ENCODE measurements at places on chromosomes 11 and 22.

- no peak for DNase-seq
These were observed 622.1 kb downstream of the OPCML start for GRCh38 chr11:132910011-132910760.

DNA sequence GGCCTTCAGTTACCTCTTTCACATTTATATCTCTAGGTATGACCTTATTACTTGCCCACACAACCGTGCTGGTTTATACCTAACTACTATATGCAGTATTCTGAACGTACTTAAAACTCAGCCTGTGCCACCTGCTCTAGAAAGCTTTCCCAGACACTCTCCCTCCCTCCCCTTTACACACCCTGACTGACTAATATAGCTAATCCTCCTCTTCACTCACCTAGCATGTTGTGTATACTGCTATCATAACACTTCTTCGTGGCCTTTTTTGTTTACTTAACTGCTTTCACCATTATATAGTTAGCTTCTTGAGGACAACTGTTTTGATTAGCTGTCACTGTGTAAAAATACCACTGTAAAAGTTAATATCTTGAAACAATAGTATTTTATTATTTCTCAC is 23.5 kb downstream of the RNF214 start:
- DNase-seq, result no peak

GRCh38 chr22:32281072-32281471 is 25.9 kb upstream of the SLC5A4 start:
- DNase-seq, result no peak

- DNase-seq, result no peak
These were observed 69.4 kb downstream of the BUD13 start for GRCh38 chr11:116703421-116703820.

DNA sequence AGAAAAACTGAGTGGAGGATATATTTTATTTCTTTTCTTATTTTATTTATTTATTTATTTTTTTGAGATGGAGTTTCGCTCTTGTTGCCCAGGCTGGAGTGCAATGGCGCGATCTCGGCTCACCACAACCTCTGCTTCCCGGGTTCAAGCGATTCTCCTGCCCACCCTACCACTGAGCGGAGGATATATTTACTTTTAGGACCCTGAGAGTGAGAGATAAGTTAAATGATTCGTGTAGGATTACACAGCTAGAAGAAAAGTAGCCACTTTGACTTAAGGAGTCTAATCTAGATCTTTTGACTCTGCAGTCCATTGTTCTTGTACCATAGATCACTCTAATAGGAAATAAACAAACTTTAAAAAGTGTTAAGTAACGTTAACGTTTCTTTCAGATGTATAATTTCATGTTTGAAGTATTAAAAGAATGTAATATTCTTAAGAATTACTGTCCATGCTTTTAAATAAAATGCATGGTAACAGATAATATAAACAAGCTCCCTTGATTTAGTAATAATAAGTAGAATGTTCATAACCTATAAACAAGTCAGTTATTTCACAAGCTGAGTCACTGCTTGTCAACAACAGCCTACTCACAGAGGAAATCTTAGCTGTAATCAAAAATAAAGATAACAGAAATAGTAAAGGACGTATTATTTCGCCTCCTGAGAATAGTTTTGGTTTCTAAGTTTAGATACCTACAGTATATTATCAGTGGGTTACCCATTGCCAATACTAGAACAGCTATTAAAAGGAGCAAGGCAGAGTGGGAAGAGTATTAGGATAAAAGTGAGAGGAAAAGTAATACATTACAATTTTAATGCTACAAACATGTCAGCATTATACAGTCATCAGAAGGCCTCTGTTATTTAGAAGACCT is 18.6 kb downstream of the USP47 start:
- no peak for DNase-seq

Data from NCI-H2081 treated with DMSO at 0.1 percent for 48 hours (cell line).